ENCODE measurements at places on chromosomes 13 and 19. TPM values are rescaled to one million over a fixed set of nuclear protein-coding genes. Genes with fewer than 3 reads are reported as not detected.

GRCh38 chr19:55255618-55256423 lies 3.0 kb downstream of the PPP6R1 start:
- peak; percentile 55 for DNase-seq

DNA sequence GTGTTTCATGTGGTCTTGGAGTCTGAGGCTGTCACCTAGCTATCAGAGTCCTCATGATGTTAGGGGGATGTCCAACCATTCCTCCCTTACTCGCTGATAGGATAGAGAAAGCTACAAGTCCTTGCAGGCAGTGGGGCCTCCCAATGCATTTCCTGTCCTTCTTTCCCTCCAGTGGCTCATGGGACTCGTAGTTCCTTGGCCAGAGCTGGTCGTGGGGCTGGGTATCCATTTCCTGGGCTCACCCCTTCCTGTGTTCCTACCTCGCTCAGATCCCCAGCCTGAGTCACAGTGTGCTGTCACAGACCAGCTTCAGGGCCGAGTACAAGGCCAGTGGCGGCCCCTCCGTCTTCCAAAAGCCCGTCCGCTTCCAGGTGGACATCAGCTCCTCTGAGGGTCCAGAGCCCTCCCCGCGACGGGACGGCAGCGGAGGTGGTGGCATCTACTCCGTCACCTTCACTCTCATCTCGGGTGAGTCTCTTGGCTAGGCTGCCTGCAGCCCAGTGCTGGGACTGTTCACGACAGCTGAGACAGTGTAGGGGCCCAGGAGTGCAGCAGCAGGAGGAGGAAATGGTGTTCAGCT lies 19.1 kb downstream of the TMEM150B start:
- no peak for DNase-seq

- no peak for DNase-seq
These were observed 258.5 kb downstream of the DLEU7 start for GRCh38 chr13:50584856-50585580.

Gene IFNL1
- total RNA-seq, result not detected

- no peak for DNase-seq
These were observed 81.1 kb downstream of the CACNA1A start for GRCh38 chr19:13425151-13425550.

DNA sequence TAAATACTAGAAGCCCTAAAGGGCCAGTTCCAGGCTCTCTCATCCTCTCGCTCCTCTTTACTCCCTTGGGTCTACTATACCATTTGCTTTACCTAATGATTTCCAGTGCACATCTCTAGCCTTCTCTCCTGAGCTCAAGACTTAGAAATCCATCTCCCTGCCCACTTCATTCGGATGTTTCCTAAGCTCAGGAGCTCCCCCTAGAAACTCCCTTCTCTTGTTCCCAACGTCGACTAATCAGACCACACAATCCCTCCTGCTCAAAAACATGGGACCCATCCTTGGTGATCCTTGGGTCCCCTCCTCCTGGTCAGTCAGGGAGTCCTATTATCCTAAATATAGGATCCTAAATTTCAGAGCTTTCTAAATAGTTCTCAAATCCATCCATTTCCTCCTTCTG lies 21.1 kb upstream of the STK24 start:
- DNase-seq, result no peak

- DNase-seq, result no peak
These were observed 105.5 kb downstream of the KDM4B start for GRCh38 chr19:5074407-5074806.

Gene CPT1C
- 0.65 TPM for total RNA-seq

- no peak for DNase-seq
These were observed 895 bp downstream of the B3GNT8 start for GRCh38 chr19:41426116-41426841.

DNA sequence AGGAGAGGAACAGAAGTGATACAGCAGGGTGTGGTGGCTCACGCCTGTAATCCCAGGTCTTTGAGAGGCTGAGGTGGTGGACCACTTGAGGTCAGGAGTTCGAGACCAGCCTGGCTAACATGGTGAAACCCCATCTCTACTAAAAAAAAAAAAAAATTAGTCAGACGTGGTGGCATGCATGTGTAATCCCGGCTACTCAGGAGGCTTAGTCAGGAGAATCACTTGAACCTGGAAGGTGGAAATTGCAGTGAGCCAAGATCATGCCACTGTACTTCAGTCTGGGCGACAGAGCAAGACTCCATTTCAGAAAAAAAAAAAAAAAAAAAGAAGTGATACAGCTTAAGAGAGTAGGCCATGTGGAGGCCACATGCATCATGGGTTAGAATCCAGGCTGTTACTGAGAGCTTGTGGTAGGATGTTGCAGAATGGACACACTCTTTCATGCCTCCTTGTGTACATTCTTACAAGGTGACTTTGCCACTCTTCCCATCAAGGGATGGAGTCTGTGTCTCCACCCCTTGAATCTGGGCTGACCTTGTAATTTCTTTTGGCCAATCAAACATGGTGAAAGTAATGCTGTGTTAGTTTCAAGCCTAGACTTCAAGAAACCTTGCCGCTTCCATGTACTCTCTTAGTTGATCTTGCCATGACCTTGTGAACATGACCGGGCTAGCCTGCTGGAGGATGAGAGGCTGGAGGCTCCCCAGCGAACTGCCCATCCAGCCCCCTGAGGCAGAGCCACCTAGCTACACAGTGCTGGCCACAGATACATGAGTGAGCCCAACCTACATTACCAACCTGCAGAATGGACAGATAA lies 12.3 kb downstream of the FAM187B start:
- peak; percentile 26 for DNase-seq

- DNase-seq, result no peak
These were observed 15.9 kb upstream of the ZNF98 start for GRCh38 chr19:22438011-22438410.

- no peak for DNase-seq
These were observed 143.8 kb upstream of the RXFP2 start for GRCh38 chr13:31595563-31595962.
